ENCODE measurements at places on chromosomes 13 and 19.
A peak's percentile ranks its signal among the peaks of the same experiment; 100 is the strongest.

DNA sequence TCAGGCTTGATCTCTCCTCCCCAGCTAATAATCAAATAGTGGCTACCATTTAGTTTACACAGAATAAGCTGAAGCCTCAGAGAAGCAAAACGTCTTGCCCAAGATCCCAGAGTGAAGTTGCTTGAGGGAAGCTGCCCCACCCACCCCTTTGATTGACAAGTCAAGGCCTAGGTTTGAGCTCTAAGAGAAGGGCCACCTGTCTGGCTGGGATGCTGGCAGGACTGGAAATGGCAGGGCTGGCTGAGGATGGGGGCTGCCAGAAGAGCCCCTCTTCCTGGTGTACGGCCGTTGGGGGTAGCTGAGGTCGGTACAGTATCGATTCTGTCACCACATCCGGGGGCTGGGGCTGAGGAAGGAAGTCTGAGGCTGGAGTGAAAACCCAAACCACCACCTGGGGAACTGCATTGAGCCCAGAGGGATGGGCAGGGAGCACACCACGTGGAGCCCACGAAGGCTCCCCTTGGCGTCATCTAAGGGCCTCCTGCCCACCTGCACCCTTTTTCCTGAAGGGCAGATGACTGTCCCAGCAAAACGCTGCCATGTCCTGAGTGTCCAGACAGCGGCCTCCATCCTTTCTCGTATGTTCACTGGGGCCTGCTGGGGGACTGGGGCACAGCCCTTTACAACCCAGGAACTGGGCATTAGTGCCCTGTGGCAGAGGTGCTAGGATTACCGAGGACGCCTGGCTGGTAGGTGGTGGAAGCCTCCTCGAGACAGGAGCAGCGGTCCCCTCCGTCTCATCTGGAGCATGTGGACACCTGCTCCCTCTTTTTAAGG, 1.4 kb upstream of the PRKD2 start:
- ATAC-seq = peak; percentile 37

DNA sequence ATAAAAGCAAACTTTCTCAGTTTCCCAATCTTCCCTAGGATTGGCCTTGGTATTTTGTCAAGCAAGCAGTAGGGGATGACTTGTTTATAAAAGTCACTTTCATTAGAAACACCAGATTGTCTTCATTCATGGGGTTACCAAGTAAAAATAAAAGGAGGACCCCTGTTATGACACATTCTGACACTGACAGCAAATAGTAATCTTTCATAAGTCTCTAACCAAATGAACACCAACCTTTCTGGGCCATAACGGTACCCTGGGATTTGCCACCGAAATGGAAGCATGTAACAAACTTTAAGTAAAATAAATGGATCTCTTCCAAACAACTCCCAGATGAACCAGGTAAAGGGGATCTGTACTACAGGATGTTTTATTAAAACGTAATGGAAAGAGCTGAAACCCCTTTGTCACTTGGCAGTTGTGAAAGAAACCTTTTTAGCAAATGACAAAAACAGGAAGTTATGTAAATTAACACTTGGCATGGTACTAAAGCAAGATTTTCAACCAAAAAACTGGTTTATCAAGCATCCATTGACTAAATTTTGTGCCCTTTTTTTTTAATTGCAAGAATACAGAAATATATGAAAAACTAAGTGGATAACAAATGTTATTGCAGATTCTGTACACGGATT, 335.6 kb downstream of the RBM26 start:
- no peak for ATAC-seq

DNA sequence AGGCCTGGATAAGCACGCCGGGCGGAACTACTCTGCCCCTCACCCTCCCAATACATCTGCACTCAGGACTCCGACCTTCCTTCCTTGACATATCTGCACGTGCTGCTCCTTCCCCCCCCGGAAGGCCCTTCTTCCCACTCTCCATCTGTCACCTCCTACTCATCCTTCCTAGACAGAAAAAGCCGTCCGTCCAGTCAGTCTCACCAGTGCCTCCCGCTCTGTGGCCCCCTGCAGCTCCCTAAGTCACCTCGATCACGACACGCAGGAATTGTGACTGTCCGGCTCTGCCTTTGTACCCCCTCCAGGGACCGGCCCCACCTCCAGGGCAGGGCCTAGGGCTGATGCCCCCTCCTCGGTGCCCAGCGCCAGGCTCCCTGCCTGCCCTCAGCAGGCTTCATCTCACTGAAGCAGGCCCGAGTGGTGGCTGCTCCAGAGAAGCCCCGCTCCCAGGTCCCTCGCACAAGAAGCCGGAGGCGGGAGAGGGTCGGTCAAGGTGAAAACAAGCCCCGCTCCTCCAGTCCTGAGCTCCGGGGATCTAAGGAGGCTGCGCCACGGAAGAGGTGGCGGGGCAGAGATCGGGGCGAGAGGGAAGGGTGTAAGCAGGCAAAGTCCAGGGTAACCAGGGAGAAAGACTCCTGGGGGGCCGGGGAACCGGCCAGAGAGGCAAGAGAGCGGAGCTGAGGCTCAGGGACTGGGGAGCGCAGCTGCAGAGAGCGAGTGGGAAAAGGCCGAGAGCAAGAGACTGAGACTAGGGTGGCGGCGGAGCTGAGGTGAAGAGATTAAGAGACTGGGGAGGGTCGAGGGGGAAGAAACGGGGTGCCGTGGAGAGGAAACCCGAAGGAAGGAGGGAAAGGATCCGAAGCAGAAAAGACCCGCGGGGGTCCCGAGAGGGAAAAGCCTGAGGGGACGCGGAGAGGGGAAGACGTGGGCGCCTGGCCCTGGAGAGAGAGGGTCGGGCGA, 1.1 kb downstream of the PPP6R1 start:
- no peak for ATAC-seq

DNA sequence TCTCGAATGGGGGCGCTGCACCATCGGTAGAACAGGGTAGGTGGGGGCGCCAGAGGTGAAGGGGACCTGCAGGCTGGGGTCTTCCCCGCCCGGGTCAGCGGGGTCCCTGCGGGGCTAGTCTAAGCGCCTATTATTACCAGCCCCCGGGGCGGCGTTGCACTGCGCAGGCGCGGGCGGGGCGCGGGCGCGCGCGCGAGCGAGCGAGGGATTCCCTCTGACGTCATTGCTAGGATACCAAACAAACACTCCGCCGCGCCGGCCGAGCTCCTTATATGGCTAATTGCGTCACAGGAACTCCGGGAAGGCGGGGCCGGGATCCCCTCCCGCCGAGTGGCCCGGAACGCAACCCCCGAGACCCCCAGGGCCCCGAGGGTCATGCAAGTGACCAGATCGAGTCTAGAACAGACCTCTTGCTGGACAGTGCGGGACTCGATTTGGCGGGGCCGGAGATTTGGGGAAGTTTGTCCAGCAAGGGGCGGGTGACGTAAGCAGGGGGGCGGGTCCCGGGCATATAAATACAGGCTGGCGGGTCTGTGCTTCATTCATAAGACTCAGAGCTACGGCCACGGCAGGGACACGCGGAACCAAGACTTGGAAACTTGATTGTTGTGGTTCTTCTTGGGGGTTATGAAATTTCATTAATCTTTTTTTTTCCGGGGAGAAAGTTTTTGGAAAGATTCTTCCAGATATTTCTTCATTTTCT, at the start of gene FOSB:
TSS of gene FOSB (plus strand) at position 541 of the 703 bp plus-strand sequence. CDS start 591 bp downstream, outside the sequence.
- peak; percentile 34 for ATAC-seq

- peak; percentile 78 for ATAC-seq
Observed at GRCh38 chr19:6062274-6062673, 48.0 kb downstream of the RFX2 start.

- ATAC-seq = no peak
Observed at GRCh38 chr13:105345131-105345530, 1190.3 kb downstream of the EFNB2 start.

- ATAC-seq = no peak
Observed at GRCh38 chr13:20121159-20121525, 39.7 kb downstream of the GJA3 start.

GRCh38 chr19:44718441-44719261, 19.7 kb downstream of the CEACAM16 start:
- no peak for ATAC-seq

DNA sequence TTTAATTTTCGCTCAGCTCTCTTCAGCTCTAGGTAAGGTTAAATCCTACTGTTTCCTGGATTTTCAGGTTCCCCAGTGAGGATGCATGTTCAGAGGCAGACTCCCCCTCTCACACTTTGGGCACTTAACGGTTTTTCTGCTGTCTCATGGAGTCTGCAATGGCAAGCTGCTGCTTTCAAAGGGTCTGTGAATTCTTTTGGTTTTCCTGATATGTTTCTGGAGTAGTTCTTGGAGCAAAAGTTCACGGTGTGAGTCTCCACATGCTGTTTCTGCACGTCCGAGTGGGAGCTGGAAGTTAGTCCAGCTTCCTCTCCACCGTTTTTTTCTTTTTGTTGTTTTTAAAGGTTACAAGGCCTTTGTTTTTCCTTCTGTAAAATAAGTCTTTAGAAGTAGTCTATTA, 35.4 kb downstream of the DNAJC15 start:
- ATAC-seq = no peak

- ATAC-seq = no peak
Observed at GRCh38 chr19:53532362-53532761, 5.6 kb upstream of the ZNF331 start.

- ATAC-seq = no peak
Observed at GRCh38 chr13:76503766-76504165, 382.4 kb downstream of the KCTD12 start.

- ATAC-seq = no peak
Observed at GRCh38 chr19:53871454-53871853, 3.8 kb downstream of the MYADM start.

GRCh38 chr13:99995104-99995588, 13.6 kb downstream of the ZIC2 start:
- ATAC-seq = no peak

DNA sequence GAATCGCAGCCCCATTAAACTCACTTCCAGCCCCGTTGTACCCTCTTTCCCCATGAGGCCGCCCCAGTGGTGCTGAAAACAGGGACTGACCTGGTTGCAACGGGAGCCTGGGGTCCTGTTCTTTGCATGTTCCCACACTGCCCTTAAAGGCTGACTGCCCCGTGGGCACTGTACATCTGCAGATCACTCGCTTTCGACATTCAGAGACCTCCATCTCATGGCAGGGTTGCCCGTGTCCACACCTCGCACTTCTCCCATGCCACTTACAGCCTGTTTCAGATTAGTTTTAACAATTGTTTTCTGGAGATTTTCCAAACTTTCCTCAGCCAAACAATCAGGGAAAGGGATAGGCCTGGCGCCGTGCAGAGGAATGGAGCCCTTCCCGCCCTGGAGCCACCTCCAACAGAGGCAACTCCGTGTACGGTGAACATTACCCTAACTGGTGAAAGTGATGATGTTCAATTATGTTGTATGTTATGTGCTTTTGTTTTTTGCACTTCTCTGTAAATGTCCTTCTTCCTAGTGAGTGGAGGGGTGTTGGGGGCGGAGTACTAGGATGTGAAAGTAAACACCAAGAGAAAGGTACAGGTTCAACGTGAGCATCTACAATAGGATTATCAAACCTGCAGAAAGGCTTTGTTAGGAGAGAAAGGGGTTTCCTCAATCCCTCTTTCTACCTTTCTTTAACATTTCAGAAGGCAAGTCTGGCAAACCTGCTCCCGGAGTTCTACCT, 262.8 kb downstream of the FOXO1 start:
- ATAC-seq = no peak

GRCh38 chr13:28984825-28985224, 164.7 kb downstream of the MTUS2 start:
- ATAC-seq = no peak

DNA sequence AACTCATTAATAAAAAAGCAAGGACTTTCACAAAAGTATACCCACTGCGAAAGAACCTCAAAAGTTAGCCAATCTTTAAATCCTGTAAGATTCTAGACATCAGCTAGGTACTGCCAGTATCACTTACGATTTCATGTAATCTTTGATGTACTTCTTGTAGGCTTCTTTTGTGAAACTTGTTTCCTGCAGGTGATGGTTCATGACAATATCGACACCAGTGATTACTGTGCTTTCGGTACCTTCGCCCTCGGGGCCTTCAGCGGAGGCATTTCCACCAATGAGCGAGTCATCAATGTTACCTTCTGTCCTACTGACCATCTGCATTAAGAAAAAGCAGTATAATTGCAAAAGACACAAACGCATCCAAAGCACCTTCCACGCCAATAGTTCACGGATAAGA, 1.1 kb downstream of the TPT1 start:
- peak; percentile 13 for ATAC-seq

DNA sequence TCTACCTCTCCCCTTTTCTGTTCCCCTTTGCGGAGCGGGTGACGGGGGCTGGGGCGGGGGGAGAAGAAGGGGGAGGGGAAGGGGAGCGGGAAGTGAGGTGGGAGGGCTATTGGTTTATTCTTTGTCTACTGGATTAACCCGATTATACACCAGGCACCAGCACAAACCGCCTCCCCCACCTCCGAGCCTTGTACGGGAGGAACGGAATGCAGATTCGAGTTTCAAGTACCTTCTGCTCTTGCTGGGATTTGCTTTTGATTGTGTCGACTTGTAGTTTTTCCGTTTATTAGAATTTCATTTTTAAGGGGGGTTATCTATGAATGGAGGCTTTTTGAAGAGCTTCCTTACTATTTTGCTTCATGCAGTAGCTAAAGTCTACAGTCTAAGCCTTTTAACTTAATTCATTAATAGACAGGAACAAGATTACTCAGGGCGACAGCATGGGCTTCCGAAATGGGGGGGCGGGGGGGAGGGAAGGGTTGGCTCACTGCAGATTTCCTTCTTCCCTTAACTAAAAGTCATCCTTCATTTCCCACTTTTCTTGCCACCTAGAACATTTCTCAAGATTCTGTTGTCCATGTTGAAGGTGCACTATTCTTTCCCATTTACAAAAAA, 937 bp upstream of the SPRY2 start:
- ATAC-seq = no peak

DNA sequence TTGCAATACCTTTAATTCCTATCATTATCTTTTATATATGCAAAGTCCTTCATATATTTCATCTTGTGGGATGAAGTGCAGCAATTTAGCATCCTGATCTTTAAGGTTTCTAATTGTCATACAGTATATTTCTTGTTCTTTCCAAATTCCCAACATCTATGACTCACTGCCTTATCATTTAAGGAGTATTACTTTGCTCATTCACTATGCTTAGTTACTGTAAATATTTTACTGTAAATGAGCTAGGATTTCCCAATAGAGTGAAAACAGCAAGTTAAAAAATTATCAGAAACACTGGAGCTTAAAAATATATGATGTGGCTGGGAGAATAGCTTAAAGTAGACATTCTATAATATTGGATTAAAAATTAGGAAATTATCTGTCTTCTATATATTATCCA, 69.9 kb downstream of the SLITRK6 start:
- ATAC-seq = no peak

DNA sequence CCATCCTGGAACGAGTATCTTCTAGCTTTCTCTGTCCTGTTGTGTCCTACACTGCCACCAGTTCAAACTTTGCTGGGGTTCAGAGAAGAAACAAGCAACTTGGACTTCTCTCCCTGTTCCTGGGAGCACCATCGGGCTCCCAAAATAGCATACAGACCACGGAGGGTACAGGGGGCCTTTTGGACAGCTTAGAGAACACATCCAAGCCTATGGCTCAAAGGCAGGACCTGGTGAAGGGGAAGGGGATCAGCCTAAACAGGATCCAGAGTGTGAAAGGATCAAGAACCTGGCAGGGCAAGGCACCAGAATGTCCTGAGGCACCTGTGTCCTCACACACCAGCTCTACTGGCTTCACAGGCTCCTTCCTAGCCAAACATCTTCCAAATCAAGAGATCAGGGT, 1336.5 kb downstream of the UQCRFS1 start:
- ATAC-seq = no peak

GRCh38 chr13:72379581-72379980, 347.8 kb downstream of the MZT1 start:
- ATAC-seq = no peak
